ENCODE measurements at places on chromosomes 7 and 10.
A peak's percentile ranks its signal among the peaks of the same experiment; 100 is the strongest.

GRCh38 chr10:13704964-13705363, 118.2 kb downstream of the PRPF18 start:
- DNase-seq, result no peak

DNA sequence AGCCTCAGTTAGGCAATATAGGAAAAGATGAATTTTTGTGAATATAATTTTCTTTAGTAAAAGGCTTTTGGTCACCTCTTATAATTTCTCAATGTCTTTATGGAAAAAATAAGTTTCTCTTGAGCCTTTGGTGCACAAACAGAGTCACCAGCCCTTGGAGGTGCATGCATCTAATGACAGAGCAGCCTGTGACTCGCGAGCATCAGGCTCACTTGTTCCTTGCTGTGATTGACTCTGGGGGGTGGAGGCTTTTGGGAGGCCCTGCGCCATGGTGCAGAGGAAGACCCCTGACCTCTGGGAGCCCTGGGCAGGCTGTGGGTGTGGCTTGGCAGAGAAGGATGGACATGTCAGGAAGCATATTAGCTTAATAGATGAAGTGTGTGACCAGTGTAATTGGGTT, 60.2 kb downstream of the FIGNL1 start:
- DNase-seq, result no peak

- DNase-seq, result peak; percentile 13
These were observed 631 bp downstream of the HPS6 start for GRCh38 chr10:102065561-102066398.

GRCh38 chr10:21173802-21174714, 276.9 kb upstream of the NEBL start:
- peak; percentile 57 for DNase-seq

DNA sequence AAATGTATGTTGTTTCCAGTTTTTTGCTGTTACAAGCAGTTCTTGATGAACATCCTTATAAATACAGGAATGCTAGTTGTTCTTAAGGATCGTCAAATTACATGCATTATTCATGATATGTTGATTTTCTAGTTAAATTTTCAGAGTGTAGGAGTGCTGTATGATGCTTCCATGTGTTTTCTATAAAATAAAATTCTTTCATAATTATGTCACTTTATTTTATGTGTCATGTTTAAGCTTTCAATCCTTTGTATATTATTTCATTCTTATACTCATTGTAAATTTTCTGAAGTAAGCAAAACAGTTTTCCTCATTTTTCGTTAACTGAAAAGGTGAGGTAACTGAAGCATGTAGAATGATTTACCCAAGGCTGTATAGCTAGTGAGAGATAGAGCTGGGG, 16.8 kb upstream of the MYPN start:
- DNase-seq, result no peak

- no peak for DNase-seq
These were observed 43.7 kb upstream of the NXPH1 start for GRCh38 chr7:8389593-8390261.

DNA sequence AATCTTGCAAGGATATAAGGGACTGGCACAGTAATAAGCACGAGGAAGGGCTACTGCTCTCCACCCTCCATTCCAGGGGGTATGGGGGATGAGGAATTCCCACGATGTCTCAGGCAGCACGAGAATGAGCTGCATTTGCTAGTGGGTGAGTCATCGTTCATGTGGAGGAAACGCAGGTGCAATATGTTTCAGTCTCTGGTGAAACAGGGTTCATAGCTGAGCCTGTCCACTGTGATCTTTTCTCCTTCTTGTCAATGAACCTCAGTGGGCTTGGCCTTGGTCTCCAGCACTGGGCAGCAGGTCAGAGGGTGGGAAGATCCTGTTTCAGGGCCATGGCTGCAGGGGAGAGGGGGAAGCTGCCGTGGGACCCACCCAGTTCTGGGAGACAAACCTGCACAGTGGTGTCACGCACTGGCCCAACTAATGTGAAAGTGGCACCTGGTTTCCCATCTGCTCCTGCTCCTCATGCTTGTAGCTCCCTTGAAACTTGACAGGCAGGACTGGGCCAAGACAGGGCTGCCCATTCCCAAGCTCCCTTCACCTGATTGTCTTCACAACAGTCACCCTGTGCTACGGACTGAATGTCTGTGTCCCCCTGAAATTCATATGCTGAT, 181.9 kb downstream of the USP6NL start:
- no peak for DNase-seq

GRCh38 chr7:150867605-150868004, 15.3 kb downstream of the AOC1 start:
- DNase-seq, result no peak

GRCh38 chr7:135793841-135794240, 45.2 kb upstream of the FAM180A start:
- DNase-seq, result no peak

DNA sequence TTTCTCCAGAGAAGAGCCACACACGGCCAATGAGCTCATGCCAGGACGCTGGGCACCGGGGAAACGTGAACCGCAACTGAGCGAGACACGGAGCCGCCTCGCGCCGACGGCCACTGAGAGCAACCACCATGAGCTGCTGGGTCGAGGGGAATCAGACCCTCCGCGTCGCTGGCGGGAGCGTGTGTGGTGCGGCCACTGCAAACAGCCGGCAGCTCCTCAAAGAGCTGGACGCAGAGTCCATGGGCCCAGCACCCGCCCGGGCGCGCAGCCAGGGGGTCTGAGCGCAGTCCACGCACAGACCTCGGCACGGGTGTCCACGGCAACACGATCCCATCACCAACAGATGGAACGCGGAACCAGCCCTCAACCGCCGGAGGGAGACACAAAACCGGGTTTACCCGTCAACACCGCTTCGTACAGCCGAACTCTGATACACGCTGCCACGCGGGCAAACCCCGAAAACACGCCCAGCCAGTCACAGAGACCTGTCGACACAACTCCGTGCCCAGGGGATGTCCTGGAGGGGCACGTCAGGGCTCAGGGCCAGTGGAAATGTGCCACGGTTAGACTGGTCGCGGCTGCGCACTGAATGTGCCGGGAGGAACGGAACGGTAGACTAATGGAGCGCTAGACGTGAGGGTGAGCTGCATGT, 147.1 kb downstream of the ELFN1 start:
- DNase-seq, result no peak

- peak; percentile 58 for DNase-seq
These were observed 138.2 kb downstream of the SVIL start for GRCh38 chr10:29496341-29497162.
